ENCODE measurements at places on chromosomes 11 and 22.

DNA sequence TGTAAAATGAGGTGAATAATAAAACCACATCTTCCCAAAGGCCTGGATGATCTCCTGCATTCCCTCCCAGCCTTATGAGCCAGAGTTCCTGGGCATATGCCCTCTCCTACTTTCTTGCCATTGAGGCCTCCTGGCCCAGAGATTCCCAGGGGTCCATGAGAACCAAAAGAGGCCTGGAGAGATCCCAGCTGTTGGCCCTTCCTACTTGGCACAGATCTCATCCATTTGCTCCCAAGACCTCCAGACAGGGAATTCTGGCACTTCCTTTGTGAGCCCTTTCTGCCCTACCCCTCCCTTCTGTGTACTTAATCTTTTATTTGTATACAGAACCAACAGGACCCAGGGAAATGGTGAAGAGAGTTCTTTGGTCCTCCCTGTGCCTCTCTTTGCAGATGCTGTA lies 21.4 kb downstream of the POU2F3 start:
- DNase-seq, result no peak

- DNase-seq, result no peak
Measured at GRCh38 chr11:19422276-19422675, 181.5 kb upstream of the E2F8 start.

- DNase-seq, result no peak
Measured at GRCh38 chr11:34204396-34205279, 99.2 kb downstream of the NAT10 start.

GRCh38 chr11:13868710-13869397 lies 93.7 kb upstream of the SPON1 start:
- no peak for DNase-seq

DNA sequence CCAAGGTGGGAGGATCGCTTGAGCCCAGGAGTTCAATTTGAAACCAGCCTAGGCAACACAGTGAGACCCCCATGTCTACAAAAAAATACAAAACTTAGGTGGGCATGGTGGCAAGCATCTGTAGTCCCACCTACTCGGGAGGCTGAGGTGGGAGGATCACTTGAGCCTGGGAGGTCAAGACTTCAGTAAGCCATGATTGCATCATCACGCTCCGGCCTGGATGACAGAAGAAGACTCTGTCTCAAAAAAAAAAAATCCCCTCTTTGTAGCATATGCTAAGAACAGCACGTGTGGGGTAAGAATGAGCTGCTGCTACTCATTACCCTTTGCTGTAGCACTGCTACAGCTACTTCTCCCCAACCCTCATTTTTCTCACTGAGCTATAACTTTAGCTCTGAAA lies 14.5 kb downstream of the UBE4A start:
- DNase-seq, result no peak

- DNase-seq, result no peak
Measured at GRCh38 chr11:102347462-102348370, 702 bp downstream of the BIRC2 start.

DNA sequence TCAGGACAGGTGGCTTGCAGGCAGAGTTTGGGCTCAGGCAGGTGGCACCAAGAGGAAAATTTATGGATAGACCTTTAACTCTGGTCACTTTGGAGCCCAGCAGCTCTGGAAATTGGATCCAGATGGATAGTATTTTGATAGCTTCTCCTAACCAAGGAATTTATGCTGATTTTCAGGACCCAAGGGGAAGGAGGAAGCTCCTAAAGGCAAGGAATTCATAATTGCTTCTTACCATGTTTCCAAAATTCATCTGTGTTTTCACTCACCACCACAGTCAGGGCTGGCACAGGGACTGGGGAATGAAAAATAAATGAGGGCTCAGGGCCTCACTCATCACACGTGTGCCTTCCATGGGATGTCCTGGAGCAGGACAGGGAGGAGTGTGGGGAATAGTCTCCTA lies 317.8 kb downstream of the ST3GAL4 start:
- DNase-seq, result no peak

DNA sequence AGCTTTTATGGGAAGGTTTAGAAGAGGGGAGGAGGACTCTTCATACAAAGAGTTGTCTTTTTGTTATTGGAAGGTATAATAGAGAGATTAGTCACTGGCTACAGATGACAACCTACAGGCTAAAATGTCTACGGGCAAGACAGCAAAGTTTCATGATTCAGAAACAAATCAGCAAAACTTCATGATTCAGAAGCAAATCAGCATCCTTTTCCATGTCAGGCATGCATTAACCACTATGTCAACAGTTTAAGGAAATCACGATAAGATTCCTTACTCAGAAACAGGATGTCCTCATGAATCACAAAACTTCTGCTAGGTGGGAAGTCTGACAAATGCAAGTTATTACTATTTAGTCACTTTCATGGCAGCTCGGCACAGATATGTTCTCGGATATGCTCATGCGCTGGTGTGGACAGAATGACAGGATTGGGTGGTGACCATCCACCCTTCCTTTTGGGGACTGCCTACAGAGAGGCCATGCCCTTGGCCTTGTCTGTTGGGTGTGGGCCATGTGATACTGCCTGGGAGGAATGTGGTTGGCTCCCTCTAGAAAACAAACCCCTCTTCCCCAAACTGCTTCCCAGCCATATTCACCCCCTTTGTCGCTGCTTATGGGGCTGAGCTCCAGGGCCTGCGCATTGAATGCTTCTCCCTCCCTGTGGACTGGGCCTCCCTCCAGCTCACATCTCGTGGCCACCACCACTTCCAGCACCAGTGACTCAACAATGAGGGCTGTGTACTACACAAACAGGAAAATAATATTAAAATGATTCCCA lies 10.1 kb downstream of the C11orf91 start:
- DNase-seq, result no peak

DNA sequence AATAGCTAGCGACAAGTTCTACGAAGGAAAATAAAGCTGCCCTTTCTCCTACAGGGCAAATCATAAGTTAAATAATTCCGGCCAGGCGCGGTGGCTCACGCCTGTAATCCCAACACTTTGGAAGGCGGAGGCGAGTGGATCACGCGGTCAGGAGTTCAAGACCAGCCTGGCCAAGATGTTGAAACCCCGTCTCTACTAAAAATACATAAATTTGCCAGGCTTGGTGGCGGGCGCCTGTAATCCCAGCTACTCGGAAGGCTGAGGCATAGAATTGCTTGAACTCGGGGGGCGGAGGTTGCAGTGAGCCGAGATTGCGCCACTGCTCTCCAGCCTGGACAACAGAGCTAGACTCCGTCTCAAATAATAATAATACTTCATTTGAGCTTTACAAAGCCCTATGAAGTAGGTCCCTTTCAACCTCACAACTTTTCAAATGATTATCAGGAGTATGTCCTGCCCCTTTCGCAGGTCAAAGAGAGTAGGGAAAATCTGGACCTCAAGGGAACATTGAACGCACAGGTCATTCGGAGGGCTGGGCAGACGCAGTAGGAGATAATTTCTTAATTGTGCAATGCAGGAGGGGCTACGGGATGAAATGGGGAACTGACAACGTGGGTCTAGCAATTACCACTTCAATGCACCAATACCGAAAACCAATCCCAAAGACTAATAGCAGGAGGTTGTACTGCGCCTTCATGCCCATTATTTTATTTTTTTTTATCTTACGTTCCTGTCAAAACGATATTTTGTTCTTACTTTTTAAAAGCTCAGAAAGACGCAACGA lies 590 bp downstream of the COMMD9 start:
- no peak for DNase-seq

GRCh38 chr11:25939691-25940090 lies 392.2 kb upstream of the ANO3 start:
- no peak for DNase-seq

GRCh38 chr11:73160005-73160760 lies 18.1 kb upstream of the FCHSD2 start:
- DNase-seq, result no peak

GRCh38 chr11:61787928-61788491 lies 4.4 kb downstream of the TMEM258 start:
- no peak for DNase-seq

Data from stimulated activated CD4-positive, alpha-beta T cell treated with anti-CD3 and anti-CD28 coated beads, TNF-alpha, amount 100 ng/mL, for 1 hour (primary cell).